ENCODE measurements at places on chromosomes 11 and 22.

DNA sequence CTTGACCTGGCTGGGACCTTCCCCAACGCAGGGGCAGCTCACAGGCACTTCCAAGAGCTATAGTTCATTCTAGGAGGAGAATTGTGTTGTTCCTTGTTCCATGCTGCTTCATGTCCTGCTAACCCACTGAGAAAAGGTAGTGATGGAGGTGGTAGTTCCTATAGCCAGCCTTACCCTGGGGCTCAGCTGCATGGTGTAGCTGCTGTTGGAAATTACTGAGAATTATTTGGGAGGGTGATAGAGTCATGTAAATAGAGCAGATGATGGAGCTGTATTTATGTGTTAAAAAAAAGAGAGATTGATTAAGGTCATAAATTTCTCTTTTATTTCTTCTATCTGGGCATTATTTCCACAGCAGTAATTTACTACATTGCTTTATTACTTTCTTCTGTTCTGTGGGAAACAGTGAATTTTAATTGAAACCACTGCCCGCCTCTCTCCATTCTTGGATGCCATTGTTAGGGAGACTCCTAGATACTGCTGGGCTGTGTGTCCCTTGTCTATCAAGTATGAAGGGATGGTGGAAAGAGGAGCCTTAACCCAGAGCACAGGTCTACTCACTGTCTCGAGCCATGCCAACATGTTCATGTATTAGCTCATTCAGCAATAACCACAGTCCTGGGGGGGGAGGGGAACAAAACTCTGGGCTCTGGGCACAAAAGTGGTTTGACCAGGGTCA, 309.2 kb downstream of the FAT3 start:
- DNase-seq: no peak

GRCh38 chr11:68959465-68960293, 21.1 kb downstream of the MRGPRD start:
- no peak for DNase-seq

DNA sequence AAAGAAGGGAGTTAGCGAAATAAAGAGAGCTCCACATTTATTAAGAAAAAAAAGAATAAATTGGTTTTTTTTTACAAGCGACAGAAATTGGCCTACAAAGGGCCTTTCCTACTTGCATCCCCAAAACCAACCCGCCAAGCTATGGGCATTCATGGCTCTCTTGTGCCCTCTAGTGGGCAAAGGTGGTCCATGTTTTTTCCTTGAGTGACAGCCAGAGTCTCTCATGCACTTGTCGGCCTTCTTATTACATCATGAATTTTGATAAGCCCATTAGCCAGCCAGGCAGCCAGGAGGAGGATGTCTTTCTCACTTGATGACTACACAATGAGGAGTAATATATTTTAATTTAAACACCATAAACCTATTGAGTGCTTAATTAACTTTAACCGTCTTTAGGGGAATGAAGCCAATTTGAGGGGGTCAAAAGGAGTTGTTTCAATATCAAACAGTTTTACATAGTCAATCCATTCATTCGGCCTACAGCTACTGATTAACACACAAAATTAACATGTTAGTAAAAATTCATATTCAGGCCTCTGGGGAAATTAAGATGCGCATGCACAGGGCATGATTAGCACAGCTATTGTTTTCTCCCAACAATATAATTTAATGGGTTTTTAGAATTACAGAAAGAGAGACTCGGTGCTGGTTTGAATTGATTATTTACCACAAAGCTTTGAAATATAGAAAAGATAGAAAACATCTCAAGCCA, 85.5 kb downstream of the RCN1 start:
- peak; percentile 86 for DNase-seq

DNA sequence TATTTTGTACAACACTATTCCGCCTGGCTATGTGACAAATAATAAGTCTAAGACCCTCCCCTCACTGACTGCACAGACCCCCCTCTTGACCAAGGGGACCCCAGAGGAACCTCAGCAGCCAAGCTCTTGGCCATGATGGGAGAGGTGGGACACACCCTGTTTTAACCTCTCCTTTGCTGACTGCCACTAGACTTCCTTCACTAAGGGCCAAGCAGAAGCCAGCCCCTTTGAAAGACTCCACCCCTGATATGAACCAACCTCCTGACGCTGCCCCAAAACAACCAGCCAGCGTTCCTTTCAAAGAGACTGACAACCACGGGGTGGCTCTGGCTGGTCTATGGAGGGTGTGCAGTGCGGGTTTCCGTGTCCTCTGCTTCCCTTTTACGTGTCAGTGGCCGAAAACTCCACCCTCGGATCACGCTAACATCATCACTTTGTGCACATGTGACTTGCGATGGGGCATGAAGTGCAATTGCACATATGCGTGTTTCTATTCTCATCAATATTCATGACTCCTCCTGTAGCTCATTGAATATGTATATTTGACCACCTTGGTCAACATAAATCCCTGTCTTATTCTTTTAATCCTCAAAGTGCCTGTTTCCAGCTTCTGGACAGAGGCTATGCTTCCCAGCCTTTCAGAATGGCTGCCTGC, 643.9 kb downstream of the TBC1D22A start:
- DNase-seq: no peak

DNA sequence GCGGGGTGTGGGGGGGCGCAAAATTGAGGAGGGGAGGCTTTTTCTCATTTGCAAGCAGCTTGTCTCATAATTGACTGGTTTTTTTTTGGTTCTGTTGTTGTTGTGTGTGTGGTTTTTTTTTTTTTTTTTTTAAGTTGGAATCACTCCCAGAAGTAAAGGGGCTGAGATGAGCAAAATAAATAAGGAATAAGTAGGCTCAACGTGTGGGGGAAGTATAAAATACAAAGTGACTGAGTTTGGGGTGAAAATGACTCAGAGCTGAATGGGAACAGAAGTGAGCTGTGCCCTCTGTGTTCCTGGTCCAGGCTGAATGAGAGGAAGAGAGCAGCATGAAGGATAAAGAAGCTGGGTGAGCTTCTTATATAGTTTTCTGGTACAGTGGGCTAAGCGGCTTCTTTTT, 90.0 kb downstream of the GRIK4 start:
- no peak for DNase-seq

GRCh38 chr11:121933694-121934093, 182.3 kb downstream of the BLID start:
- no peak for DNase-seq

DNA sequence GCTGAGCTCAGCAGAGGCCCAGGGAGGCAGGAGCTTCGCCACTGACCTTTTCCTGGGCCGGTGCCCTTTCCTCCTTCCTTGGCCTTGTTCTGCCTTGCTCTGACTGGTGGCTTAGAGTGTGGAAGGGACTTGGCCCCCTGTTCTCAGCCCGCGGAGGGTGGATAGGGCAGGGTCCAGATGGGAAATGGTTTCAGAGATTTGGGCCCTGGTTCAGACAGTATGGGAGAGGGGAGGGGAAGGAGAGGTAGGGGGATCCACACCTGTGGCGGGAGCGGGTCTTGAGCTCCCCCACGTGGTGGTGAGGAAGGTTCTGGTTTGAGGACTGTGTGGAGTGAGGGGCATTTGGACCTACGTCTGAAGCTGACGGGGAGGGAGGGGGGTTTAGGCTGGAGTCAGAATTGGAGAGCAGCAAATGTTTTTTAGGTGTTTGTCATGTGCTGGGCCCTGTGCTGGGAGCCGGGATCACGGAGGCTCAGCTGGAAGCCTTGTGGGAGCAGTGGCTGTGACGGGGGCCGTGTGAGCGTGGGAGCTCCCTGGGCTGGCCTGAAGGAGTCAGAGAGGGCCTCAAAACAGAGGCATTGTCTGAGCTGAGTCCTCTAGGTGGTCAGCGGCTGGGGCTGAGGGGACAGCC, 27.2 kb downstream of the SHANK3 start:
- no peak for DNase-seq
